ENCODE measurements at places on chromosomes 1 and 21.

- peak; percentile 93 for DNase-seq
Measured at GRCh38 chr1:21217812-21218596, 41.3 kb upstream of the EIF4G3 start.

GRCh38 chr1:21280482-21280881, 9.8 kb downstream of the ECE1 start:
- no peak for DNase-seq

DNA sequence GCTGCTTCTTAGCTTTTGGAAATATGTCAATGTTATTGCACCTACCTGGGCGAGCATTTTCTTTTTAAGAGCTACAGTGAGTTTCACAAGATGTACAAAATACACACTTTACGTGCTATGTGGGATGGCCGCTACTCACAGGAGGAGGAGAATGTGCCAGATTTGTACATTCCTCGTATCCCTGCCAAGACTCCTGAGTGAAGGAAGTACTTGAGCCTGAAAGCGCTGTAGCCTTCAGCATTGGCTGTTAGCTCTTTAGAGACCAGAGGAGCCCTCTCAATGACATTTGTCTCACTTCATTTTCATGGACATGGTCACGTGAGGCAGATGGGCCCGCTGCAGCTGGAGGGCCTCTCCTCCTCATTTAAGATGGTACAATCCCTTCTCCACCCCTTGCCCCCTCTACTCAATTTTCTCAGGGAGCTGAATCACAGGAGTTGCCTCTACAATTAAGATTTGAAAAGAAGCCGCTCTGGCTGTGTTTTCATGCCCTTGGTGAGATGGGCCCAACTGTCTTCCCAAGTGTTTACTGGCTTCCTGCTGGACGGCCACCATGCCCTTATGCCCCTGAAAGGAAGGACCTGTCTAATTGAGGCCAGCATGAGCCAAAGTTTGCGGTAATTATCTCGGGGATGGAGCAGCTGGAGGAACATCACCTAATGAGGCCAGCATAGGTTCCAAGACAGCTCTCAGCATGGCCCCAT, 442.6 kb downstream of the PRDM2 start:
- DNase-seq: no peak

DNA sequence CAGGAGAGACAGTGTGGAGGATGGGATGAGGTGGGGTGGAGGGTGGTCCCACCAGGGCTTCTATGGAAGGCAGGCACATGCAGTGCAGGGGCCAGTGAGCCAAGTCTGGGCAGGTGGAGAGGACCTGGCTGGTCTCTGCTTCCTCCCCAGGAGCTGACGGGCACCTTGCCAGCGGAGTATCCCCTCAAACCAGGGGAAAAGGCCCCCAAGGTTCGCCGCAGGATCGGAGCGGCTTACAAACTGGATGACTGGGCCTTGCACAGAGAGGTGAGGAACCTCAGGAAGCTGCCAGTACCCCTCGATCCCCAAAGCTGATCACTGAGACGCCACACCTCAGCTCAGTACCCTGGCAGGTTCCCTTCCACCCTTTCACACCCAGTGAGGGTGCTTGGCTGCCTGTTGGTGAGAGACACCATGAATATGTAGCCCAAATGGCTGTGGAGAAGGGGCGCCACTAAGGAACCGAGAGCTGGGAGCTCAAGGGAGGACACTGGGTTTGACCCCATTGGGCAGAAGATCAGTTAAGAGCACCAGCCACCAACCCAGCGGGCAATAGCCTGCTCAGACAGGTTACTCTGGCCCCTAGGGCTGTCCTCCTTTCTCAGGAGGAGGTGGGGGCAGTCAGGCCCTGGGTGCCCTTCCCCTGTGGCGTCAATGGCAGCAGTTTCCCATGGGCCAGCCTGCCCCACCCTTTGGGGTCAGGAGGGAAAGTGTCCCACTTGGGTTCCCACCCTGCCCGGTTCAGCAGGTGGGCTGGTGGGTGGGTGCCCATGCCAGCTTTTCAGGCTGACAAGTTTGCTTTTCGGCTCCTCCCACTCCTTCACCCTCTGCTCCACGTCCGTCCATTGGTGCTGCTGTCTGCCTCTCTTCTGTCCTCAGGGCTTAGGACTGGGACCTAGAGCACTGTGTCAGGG, 5.5 kb downstream of the INAVA start:
- DNase-seq: no peak

GRCh38 chr1:236568285-236568894, 35.9 kb downstream of the HEATR1 start:
- no peak for DNase-seq

- DNase-seq: no peak
Measured at GRCh38 chr1:182297335-182297734, 94.3 kb downstream of the GLUL start.

DNA sequence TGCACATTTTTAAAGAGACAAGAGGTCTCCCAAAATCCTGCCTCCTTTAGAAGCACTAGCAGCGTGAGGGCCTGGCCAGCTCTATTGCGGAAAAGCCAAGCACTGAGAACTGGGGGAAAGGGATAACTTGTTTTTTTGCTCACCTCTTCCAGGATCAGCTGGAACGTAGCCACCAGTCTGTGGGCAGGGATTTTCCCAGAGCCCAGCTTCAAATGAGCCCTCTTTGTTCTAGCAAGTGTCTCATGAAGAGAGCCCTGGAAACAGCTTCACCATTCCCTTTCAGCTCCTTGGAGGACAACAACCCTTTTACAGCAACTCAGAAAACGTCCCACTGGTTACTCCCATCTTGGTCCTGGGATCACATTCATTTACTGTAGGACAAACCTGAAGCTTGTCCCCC, 195.4 kb downstream of the LMX1A start:
- DNase-seq: no peak

GRCh38 chr1:176601348-176601747, 138.4 kb downstream of the PAPPA2 start:
- DNase-seq: no peak

DNA sequence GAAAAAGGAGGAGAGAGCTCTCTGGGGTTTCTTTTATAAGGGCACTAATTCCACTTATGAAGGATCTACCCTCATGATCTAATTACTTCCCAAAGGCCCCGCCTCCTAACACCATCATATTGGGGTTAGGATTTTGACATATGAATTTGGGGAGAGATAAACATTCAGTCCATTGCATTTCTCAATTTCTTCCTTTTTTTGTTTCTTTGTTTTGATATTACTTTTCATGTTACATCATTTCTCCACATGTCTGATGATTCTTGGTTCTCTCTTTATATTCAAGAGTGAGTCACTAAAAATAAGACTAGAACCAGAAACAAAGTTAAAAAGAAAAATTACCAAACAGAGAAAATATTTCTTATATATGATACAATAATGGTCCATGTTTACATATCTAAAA, 63.2 kb upstream of the DUSP10 start:
- DNase-seq: no peak

- DNase-seq: peak; percentile 51
Measured at GRCh38 chr1:54407404-54408146, 1.4 kb upstream of the SSBP3 start.

GRCh38 chr1:207799989-207800648, 48.3 kb downstream of the CD46 start:
- DNase-seq: no peak

GRCh38 chr1:157097692-157098091, 1.9 kb downstream of the ETV3L start:
- DNase-seq: no peak

DNA sequence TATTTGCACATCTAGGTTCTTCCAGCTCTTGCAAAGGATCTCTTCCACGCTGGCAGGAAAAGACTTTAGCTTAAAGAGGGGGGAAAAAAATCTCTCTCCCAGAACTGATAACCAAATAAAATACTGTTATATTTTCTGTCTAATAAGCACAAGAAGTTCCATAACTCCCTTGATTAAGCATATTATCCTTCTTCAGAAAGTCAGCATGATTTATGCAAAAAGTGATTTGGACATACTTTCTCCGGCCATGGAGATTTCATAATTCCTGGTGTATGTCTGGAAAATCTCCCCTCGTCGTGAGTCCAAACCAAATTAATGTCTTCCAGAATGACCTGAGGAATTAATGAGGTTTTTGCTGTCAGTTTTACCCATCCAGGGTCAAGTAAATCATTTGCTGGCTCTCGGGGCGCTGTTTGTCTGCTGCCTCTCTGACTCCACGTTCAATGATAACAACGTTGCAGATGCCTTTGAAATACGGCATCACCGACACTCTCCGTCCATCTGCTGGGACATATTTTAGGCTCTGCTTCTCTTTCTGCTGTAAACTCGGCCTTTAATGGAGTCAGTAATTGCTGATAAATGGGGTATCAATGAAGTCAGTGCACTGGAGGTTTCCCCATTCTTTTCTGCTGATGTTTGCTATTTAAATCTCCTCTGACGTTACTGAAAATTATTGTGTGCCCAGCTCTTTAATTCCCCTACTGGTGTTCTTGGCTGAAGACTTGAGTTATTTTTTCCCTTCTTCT, 112.9 kb downstream of the HLX start:
- DNase-seq: no peak

GRCh38 chr1:206449565-206449964, 20.7 kb upstream of the IKBKE start:
- no peak for DNase-seq

- DNase-seq: no peak
Measured at GRCh38 chr1:204073837-204074273, 940 bp downstream of the SOX13 start.

GRCh38 chr1:31390071-31390470, 17.2 kb upstream of the FABP3 start:
- no peak for DNase-seq

DNA sequence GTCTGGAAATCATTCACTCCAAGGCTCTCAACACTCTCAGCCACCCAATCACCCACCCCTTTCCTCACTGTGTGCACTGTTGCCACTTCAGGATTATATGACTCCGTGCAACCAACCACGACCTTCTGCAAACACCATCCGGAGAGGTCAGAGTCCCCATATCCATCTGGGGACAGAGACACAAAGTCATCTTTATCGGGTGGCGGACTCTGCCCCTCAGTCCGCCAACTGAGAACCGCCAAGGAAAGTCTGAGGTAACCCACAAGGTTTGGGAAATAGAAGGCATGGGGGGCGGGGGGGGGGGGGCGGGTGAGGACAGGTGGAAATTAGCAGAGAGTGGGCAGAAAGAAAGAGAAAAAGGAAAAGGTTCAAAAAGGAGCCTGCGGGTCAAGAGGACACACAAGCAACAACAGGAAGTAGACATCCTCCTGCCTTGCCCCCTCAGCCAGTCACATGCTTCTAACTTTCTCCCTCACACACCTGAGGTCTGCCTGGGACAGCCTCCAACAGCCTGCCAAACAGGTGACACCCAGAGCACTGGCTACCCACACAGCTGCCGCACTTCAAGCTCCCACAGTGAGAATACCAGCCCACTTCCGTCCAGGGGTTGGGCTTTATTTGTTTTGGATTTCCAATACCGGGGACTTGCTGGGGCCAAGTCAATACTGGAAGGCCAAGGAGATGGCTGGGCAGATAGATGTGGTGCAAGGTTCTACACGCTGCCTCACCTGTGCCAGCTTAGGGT, 58.1 kb downstream of the SSBP3 start:
- no peak for DNase-seq

DNA sequence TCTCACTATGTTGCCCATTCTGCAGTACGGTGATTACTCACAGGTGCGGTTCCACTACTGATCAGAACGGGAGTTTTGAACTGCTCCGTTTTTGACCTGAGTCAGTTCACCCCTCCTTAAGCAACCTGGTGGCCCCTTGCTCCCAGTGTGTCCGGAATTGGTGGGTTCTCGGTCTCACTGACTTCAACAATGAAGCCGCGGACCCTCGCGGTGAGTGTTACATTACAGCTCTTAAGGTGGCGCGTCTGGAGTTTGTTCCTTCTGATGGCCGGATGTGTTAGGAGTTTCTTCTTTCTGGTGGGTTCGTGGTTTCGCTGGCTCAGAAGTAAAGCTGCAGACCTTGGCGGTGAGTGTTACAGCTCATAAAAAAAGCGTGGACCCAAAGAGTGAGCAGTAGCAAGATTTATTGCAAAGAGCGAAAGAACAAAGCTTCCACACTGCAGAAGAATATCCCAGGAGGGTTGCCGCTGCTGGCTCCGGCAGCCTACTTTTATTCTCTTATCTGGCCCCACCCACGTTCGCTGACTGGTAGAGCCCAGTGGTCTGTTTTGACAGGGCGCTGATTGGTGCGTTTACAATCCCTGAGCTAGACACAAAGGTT, 17.6 kb upstream of the PARP1 start:
- DNase-seq: no peak

GRCh38 chr1:159015440-159015909, 5.8 kb downstream of the IFI16 start:
- DNase-seq: no peak

- no peak for DNase-seq
Measured at GRCh38 chr1:174090471-174090870, 68.3 kb upstream of the RC3H1 start.

DNA sequence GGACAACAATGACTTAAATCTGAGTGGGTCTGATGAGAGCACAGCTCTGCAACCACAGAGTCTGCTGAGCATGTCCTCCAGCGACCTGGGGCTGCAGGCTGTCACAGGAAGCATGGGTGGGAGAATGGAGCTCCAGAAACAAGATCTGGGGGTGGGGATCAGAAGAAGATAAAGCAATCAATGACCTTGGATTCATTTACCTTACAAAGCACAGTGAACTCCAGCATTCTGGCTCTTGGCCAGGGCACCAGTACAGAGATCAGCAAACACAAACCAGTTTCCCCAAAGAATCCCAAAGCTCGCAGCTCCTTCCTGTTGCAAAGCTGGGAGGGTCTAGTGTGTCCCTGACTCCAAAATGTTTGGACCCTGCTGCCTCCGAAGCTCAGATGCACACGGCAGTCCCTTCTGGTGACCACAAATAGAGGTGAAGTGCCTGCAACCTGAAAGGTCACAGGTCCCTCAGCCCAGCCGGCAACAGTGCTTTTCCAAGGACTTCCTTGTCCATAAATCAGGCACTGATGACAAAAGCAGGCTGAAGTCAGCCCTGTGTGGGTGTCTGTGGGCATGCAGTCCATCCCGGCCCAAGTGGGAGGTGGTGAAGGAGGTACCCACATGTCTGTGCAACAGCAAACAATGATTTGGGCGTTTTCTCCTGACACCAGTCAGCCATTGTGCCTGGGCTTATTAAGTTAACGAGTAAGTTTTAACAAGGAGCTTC, 76.1 kb downstream of the SH3BGR start:
- no peak for DNase-seq

DNA sequence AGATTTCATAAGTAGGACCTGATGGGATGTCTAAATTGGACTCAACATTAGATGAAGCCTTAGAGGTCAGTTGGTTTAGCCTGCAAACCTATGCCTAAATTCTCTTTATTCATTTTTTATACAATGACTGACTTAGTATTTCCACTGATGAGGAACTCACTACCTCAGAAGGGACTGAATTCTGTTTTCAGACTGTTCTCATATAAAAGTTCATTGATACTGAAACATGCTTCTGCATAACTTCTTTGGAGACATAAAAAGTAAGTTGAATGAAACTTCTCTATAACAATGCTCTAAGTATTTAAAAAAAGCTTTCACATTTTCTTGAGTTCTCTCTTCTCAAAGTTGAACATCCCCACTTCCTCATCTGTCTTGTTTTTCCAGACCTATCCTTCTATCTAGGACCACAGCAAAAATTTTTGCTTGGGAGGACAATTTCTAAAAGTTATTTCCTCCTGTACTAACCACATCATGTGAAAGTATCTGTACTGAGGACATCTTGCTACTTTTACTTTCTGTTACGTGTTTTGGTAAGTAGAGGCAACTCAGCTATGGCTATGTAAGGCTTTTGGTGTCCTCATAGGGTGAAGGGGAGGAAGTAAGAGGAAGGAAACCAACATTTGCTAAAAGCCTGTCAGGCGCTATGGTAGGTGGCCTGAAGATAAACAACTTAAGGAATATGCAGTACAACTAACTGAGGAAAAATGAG, 64.1 kb downstream of the USP24 start:
- DNase-seq: no peak

Data from WTC11 (cell line).